ENCODE measurements at places on chromosomes 5 and 9.

DNA sequence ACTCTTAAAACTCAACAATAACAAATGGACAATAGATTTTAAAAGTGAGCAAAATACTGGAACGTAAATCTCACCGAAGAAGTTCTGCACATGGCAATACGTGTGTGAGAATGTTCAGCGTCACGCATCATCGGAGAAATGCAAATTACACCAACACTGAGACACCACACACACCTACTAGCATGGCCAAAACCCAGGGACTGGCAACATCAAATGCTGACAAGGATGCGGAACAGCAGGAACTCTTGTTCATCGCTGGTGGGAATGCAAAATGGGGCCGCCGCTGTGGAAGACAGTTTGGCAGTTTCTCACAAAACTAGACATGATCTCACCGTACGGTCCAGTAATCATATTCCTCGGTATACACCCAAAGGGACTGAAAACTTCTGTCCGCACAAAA lies 21.6 kb upstream of the CLPTM1L start:
- DNase-seq: no peak

GRCh38 chr5:36363744-36364143 lies 62.0 kb upstream of the RANBP3L start:
- no peak for DNase-seq

DNA sequence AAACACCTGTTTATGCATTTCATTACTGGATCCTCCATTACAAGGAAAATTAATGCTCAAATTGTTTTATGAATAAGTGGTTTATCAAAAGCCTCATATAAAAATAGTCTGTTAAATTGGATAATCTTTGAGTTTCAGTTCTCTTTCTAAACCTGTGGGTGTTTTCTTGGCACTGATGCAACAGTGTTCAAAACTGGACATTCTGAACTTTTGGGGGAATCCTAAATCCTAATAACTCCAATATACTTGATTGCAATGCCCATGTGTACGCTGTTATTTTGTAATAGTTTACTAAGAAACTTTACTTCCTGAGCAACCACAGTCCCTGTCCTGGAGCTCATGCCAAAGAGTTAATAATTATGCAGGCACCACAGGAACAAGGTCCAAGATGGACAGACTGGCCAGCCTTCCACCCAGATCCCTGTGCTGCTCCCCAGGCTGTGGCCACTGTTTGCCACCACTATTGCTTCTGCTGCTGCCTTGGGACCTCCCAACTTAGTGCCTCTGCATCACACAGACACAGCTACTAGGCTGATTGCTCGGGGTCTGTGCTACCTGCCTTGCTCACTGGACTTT lies 14.0 kb downstream of the IRGM start:
- DNase-seq: no peak

GRCh38 chr5:59367791-59368394 lies 525.6 kb downstream of the PDE4D start:
- peak; percentile 35 for DNase-seq

DNA sequence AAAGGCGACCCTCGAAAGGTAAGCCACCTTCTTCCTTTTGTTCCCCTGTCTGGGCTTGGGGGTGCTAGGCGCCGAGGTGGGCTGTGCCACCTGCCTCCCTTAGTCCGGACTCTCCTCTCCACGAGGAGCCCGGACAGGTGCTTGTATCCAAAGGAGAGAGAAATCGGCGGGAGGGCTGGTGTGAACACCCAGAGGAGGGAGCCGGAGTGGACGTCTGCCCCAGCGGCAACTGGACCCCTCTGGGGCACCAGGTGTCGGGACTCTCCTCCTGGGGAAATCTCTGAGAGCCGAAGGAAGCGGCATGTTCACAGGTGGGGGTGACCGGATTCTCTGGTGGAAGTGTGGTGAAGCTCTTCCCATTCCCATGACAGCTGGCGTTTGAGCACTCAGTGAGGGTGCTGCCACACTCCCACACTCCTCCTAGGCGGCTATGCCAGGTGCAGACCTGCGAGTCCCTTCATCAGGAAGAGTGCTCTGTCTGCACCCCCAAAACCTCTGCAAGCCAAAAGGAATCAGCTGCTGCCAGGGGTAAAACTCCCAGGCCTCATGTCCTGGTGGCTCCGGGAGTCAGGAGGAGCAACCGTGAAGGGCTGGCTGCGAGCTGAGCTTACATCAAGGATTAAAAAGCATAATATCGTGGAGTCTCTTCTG lies 921 bp downstream of the KCNIP1 start:
- DNase-seq: no peak

DNA sequence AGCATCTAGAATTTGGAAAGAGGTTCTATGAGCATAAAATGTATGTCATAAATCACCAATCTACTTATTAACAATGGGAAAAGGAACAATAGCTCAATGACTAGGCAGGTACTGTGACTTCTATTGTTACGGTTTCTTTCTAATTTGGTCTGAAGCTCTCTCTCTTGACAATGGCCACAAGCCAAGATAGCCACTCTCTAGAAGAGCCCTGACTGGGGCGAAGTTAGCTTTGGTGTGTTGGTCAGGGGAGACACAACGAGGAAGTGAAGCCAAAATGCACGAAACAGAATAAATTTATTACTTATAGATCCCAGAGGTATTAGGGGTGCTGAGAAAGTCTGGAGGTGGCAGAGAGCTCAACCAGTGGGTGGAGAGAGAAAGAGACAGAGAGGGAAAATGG lies 9.4 kb upstream of the RAD23B start:
- DNase-seq: no peak

GRCh38 chr5:111537141-111538024 lies 25.0 kb upstream of the STARD4 start:
- no peak for DNase-seq

DNA sequence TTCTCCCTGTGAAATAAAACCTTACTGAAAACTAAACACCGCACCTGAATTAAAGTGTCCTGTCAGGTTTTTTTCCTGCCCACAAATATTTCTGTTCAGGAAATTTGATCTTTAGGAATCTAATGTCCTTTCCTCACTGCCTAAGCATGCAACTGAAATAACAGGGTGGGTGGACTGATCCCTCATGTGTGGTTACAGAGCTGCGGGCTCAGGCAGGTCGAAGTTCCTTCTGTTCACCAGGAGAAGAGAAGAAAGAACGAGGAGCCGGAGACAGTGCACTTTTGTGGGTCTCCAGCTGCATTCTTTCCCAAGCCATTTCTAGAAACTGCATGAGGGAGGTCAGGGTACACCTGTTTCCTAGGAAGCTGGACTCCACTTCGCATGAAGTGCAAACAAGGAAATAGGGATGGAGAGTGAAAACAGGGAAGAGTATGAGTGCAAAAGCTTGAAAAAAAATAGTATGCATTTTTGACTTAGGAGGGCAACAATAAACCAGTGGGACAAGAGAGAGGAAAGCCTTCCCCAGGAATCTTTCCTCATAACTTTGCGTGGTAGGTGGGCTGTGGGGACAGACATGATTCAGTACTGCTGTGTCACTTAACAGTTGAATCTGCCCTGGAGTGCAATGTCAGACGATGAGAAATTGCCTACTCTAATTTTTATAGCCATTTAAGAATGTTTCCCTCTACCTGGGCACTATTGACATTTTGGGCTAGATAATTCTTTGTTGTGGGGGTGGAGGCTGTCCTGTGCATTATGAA lies 60.3 kb downstream of the GCNT1 start:
- no peak for DNase-seq

DNA sequence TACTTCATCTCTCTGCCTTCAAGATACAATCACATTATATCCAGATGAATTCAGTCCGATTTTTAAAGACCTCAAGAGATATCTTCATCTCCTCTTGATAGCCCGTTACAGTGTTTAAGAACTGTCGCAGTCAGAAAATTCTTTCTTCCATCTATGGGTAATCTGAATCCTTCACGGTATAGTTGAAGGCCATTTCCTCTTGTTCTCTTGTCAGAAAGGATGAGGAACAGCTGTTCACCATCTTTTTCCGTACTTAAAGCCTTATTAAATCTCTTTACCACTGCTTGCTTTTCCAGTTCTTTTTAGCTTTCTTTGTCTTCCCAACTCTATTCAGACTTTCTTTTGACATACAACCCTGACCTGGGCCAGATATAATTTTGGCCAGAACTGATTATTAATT lies 121.8 kb downstream of the XRCC4 start:
- no peak for DNase-seq

All from NCI-H1092 (cell line).